ENCODE measurements at places on chromosomes 5 and 9. TPM values are rescaled to one million over a fixed set of nuclear protein-coding genes. Genes with fewer than 3 reads are reported as not detected.

- H3K27me3 ChIP-seq = no peaks in the 10 kb centered on the region
- no peak for DNase-seq
- no peaks in the 10 kb centered on the region for H3K4me1 ChIP-seq
- no peaks in the 10 kb centered on the region for H3K36me3 ChIP-seq
- no peak overlapping the region for H3K27ac ChIP-seq
These were observed 114.9 kb downstream of the PDZD2 start for GRCh38 chr5:31753700-31754357.

DNA sequence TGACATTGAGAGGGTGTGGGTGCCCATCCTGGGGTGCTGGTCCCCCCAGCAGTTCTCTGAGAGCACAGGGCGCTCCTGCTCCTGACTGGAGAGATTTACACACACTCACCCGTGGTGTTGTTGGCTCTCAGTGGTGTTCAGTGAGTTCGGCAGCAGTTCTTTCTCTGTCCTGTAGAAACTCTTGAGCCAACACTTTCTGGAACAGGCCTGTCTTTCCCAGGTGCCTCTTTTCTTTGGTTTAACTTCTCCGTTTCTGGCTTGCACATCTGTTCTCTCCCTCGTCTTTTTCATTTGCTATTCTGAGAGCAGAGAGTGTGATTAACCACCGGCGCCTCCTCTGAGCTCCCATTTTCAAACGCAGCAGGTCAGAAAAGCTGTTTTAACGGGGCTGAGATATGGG lies 284.5 kb downstream of the IRX2 start:
- no peak overlapping the region for H3K27ac ChIP-seq
- H3K4me3 ChIP-seq = no peak overlapping the region
- no peaks in the 10 kb centered on the region for H3K27me3 ChIP-seq

DNA sequence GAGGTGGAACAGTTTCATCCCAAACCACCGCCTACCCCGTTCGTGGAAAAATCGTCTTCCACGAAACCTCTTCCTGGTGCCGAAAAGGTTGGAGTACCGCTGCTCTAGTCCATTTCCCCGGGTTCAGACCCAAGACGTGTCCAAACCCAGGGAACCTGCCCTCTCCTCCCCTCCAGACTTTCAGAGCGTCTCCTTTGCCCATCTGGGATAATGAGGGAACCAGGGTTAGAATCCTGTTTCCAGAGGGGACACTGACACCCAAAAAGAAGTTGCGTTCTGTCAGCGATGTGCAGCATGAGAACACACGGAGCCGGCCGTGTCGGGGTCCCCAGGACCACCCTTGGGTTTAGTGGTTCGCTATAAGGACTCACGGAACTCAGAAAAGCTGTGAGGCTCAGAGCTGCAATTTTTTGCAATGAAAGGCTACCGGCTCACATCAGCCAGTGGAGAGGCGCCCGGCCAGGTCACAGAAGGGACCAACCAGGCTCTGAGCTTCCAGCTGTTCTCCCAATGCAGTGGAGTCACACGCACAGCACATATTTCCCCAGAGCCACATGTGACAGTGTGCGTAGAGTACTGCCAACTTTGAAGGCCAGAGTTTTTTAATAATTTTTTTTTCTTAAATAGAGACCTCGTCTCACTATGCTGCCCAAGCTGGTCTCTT lies 19.4 kb downstream of the LAMC3 start:
- DNase-seq = no peak
- no peaks in the 10 kb centered on the region for H3K27me3 ChIP-seq
- no peaks in the 10 kb centered on the region for H3K36me3 ChIP-seq
- no peak overlapping the region for H3K4me3 ChIP-seq
- H3K27ac ChIP-seq = no peak overlapping the region

- H3K4me1 ChIP-seq = no peaks in the 10 kb centered on the region
- H3K27ac ChIP-seq = peak overlapping the region; percentile 8
- H3K27me3 ChIP-seq = no peaks in the 10 kb centered on the region
These were observed 96.5 kb upstream of the ADRA1B start for GRCh38 chr5:159819591-159820411.

GRCh38 chr5:104755806-104756205 lies 1193.2 kb upstream of the NUDT12 start:
- no peaks in the 10 kb centered on the region for H3K4me1 ChIP-seq
- H3K36me3 ChIP-seq = peaks cover 1% of the 10 kb centered on the region
- H3K27ac ChIP-seq = no peak overlapping the region
- H3K27me3 ChIP-seq = no peaks in the 10 kb centered on the region
- H3K4me3 ChIP-seq = no peak overlapping the region

The INSL4 gene
- total RNA-seq = not detected
